Panc1 (cell line): ENCODE measurements at places on chromosomes 1 and 21. TPM values are rescaled to one million over a fixed set of nuclear protein-coding genes. Genes with fewer than 3 reads are reported as not detected.

RBM34 gene
- total RNA-seq: 104 TPM

PLD5 gene
- total RNA-seq: not detected

ALX3 gene
- not detected for total RNA-seq

LCE2C gene
- not detected for total RNA-seq

LRRC38 gene
- total RNA-seq: not detected

OPRD1 gene
- 5.4 TPM for total RNA-seq

GPX7 gene
- 11.2 TPM for total RNA-seq

NECTIN4 gene
- total RNA-seq: not detected

C1orf141 gene
- total RNA-seq: not detected

OR2T29 gene
- not detected for total RNA-seq

OR2T33 gene
- not detected for total RNA-seq

PSRC1 gene
- total RNA-seq: 40.6 TPM

CASP9 gene
- 7.5 TPM for total RNA-seq

FYB2 gene
- total RNA-seq: 0.49 TPM

GNAT2 gene
- total RNA-seq: 0.44 TPM

MX1 gene
- total RNA-seq: 7.8 TPM

ERO1B gene
- 19.9 TPM for total RNA-seq

JAM2 gene
- total RNA-seq: 0.21 TPM

EXTL2 gene
- total RNA-seq: 9.8 TPM

C8A gene
- not detected for total RNA-seq

CD164L2 gene
- total RNA-seq: 0.13 TPM

SLC1A7 gene
- 0.31 TPM for total RNA-seq

COA7 gene
- 44.9 TPM for total RNA-seq

FOXO6 gene
- 2.5 TPM for total RNA-seq

C1orf56 gene
- 2.7 TPM for total RNA-seq
